SHP77 (cell line): ENCODE measurements at places on chromosomes 1 and 21.

GRCh38 chr21:26842974-26843932 is 2.0 kb downstream of the ADAMTS1 start:
- DNase-seq: peak; percentile 2

DNA sequence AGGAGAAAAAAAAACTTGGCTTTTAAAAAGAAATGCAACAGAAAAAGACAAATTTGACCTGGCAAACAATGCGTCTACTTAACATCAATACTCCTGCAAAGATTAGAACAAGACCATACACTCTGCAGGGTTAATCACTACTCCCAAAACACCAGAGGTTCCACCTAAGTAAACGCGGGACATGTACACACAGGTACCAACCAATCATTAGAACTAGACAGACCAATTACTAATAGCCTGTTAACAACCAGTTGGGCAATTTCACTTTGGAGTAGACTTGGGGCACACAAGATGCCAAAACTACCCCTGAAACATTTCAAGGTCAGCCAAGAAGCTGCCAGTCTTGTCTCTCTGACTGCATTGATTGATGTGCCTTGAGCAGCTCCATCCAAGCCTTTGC is 125.8 kb downstream of the RRAGC start:
- DNase-seq: no peak

- no peak for DNase-seq
Measured at GRCh38 chr1:3327389-3327702, 127.1 kb upstream of the ARHGEF16 start.

GRCh38 chr1:31714442-31715086 is 10.7 kb upstream of the COL16A1 start:
- DNase-seq: peak; percentile 61

- DNase-seq: peak; percentile 11
Measured at GRCh38 chr1:89598450-89599331, 34.2 kb upstream of the LRRC8C start.

DNA sequence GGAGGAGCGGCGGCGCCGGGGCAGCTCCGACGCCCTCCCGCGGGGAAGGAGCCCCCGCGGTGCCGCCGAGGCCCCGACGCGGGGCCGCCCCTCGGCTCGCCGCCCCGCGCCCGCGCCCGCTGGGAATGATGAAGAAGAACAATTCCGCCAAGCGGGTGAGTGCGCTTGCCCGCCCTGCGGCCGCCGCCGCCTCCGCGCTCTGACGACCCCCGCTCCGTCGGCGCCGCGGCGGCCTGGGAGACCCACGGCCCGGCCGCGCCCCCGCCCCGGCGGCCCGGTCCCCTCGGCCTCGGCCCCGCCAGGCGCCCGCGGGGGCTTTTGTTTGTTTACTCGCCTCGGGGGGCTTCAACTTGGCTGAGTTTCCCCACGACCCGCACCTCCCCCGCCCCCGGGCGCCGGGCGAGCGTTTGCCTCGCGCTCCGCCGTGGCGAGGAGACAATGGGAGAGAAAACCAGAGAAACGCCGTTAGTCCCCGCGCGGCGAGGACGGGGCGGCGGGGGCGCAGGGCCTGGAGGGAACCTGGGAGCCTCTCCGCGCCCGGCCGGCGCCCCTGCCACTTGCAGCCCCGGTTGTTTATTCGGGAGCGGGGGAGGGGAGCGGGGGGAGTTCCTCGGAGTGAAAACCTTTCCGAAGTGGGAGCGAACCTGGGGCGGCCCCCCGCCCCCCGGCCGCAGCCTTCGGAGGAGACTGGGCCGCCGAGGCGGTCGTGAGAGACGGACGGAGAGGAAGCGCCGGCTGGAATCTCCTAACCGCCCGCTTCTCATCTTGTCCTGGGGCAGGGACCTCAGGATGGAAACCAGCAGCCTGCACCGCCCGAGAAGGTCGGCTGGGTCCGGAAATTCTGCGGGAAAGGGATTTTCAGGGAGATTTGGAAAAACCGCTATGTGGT is 661 bp downstream of the PLEKHO1 start:
- DNase-seq: peak; percentile 50

GRCh38 chr1:94670273-94670672 is 128.7 kb upstream of the F3 start:
- no peak for DNase-seq

GRCh38 chr1:38118976-38119375 is 72.4 kb upstream of the POU3F1 start:
- peak; percentile 7 for DNase-seq

DNA sequence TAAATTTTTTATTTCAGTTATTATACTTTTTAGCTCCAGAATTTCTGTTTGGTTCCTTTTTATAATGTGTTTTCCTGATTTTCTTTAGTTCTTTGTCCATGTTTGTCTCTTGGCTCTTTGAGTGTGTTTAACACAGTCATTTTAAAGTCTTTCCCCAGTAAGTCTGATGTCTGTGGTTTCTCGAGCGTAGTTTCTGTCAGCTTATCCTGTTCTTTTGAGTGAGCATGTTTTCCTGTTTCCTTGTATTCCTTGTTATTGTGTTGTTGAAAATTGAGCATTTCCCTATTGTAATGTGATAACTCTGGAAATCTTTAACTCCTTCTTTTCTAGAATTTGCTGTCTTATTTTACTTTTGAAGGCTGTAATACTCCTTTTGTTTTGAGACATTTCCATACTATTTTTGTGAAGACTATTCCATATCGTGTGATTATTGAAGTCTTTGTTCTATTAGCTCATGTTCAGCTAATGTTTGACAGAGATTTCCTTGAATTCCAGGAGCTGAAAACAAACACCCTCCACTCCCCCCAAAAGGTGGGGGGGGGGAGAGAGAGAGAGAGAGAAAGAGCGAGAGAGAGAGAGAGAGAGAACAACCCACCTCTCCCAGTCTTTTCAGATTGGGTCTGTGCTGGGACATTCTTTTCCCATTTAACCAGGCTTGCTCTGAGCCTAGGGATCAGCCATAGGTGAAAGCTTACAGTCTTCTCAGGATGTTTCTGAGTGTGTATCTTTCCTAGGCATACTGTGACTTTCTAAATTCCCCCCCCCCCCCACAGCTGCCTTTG is 38.3 kb downstream of the SDCCAG8 start:
- no peak for DNase-seq

GRCh38 chr21:29788752-29789151 is 151.0 kb downstream of the GRIK1 start:
- no peak for DNase-seq

- no peak for DNase-seq
Measured at GRCh38 chr1:23720256-23720995, 22.8 kb upstream of the ELOA start.

GRCh38 chr1:175602026-175602585 is 141.3 kb downstream of the TNR start:
- no peak for DNase-seq

GRCh38 chr21:14684071-14684470 is 138.0 kb upstream of the SAMSN1 start:
- DNase-seq: no peak

DNA sequence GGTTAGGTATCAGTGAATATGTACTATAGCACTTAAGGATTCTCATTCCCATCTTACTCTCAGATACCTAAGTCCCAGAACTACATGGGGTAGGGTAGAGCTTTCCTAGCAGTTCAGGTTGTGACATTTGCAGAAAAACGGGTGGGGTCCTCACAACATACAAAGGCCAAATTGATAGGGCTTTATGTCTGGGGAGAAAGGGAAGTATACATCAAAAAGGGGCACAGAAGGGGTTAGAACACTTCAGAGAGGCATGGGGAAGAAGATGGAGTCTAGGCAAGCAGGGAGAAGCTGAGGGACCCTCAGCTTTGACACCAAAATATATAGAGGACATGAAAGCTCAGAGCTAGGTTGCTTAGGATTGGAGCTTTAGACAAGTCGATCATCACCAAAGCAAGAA is 3.6 kb downstream of the UROD start:
- DNase-seq: no peak

DNA sequence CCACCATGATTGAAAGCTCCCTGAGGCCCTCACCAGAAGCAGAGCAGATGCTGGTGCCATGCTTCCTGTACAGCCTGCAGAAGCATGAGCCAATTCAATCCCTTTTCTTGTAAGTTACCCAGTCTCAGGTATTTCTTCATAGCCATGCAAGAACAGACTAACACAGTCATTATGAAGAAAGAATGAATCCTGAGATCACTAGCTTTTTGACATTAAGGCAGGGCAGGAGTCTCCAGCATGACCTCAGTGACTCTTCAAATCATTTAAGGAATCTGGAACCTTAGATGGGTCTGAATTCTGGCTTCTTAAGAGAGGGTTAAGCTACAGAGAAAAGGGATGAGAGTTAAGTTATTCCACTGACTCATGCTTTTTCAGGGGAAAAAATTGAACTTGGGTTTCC is 79.0 kb downstream of the PTPN14 start:
- no peak for DNase-seq
